ENCODE measurements at places on chromosomes 3 and 15. TPM values are rescaled to one million over a fixed set of nuclear protein-coding genes. Genes with fewer than 3 reads are reported as not detected.

Gene CAV3
- 0.16 TPM for polyA plus RNA-seq

Gene CCDC32
- polyA plus RNA-seq = 22.3 TPM

GRCh38 chr3:90016555-90016954, 909.1 kb downstream of the EPHA3 start:
- no peaks in the 10 kb centered on the region for H3K27me3 ChIP-seq
- H3K27ac ChIP-seq = no peak overlapping the region
- no peaks in the 10 kb centered on the region for H3K4me1 ChIP-seq
- no peak for DNase-seq

DNA sequence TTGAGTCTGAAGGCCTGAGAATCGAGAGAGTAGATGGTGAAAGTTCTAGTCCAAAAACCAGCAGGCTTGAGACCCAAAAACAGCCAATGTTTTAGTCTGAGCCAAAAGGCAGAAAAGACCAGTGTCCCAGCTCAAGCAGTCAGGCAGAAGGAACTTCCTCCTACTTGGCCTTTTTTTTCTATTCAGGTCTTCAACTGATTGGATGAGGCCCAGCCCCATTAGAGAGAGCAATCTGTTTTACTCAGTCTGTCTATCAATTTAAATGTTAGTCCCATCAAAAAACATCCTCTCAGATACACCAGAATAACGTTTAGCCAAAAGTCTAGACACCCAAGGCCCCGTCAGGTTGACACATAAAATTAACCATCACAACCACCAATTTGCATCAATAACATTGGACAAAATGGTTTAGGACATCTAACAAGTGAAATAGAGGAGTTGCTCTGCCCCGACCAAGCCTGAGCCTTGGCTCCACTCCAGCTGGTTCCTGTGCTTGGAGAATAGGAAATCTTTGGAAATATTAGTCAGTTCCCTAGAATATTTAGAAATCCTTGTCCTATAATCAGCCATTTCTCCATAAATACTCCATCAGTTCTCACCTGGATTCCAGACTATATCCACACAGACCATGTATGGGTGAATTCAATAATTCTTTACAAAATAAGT, 51.4 kb upstream of the LIPC start:
- H3K27me3 ChIP-seq = no peaks in the 10 kb centered on the region
- DNase-seq = no peak
- H3K36me3 ChIP-seq = no peaks in the 10 kb centered on the region

- no peak for DNase-seq
- H3K36me3 ChIP-seq = no peaks in the 10 kb centered on the region
- H3K4me3 ChIP-seq = no peak overlapping the region
- no peak overlapping the region for H3K27ac ChIP-seq
- peaks cover 3% of the 10 kb centered on the region for H3K27me3 ChIP-seq
Measured at GRCh38 chr3:59510576-59510975, 460.8 kb upstream of the CFAP20DC start.

- no peak overlapping the region for H3K27ac ChIP-seq
- no peak overlapping the region for H3K4me3 ChIP-seq
- H3K4me1 ChIP-seq = no peaks in the 10 kb centered on the region
- no peaks in the 10 kb centered on the region for H3K27me3 ChIP-seq
- DNase-seq = no peak
Measured at GRCh38 chr3:173957646-173958045, 560.1 kb downstream of the NLGN1 start.

DNA sequence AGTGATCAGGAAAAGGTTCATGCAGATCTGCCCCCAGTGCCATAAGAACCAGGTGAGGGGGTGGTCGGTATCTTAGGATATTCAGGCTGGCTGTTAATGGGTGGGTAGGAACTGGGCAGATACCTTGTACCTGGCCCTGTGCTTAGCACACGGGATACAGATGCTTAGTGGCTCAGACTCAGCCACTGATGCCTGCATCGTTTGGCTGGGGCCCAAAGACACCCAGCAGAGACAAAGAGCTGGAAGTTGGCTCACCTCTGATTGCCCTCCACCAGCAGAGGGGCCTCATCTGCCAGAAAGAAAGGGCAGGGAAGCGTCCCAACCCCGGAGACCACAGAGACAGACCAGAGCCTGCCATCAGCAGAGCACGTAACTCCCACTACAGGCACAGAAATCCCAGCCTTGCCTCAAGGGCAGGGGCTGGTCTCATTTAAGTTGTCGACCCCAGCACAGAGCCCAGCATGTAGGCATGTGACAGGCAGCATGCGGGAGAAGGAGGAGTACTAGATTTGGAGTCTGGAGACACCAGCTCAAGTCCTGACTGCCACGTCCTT, 64.1 kb upstream of the SLC6A1 start:
- no peak overlapping the region for H3K27ac ChIP-seq
- H3K4me3 ChIP-seq = no peak overlapping the region
- H3K36me3 ChIP-seq = no peaks in the 10 kb centered on the region
- H3K27me3 ChIP-seq = no peaks in the 10 kb centered on the region

- no peak for DNase-seq
- H3K27ac ChIP-seq = no peak overlapping the region
- no peaks in the 10 kb centered on the region for H3K27me3 ChIP-seq
- no peaks in the 10 kb centered on the region for H3K36me3 ChIP-seq
- H3K4me1 ChIP-seq = no peaks in the 10 kb centered on the region
- H3K4me3 ChIP-seq = no peak overlapping the region
Measured at GRCh38 chr3:18126772-18127171, 298.4 kb downstream of the SATB1 start.

DNA sequence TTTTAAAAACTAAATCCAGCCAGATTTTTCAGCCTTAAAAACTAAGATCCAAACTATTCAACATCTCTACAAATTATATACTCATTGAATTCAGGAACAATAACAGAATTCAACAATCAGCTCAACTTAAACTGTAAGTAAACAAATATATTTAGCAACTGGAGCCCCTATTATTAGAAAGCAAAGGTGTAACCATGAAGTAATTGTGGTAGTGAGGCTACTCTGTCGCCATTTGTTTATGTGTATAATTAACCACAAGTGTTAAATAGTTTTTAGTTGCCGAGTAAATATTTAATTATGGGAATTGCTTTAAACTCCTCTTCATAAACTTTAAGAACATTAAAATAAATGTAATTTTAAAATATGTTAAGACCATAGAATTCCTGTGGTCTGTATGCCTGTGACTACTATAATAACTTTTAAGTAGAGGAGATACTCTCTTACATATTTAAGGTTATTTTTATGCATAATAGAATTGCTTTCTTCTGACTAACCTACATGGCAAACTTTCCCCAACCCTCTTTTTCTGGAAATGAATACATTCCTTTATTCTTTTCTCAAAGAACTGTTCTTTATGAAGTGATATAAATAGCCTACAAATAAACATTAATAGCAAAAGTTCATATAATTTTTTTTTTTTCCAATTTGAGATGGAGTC, 51.2 kb downstream of the MFN1 start:
- H3K4me3 ChIP-seq = no peak overlapping the region
- DNase-seq = no peak
- H3K27me3 ChIP-seq = no peaks in the 10 kb centered on the region
- no peaks in the 10 kb centered on the region for H3K4me1 ChIP-seq

DNA sequence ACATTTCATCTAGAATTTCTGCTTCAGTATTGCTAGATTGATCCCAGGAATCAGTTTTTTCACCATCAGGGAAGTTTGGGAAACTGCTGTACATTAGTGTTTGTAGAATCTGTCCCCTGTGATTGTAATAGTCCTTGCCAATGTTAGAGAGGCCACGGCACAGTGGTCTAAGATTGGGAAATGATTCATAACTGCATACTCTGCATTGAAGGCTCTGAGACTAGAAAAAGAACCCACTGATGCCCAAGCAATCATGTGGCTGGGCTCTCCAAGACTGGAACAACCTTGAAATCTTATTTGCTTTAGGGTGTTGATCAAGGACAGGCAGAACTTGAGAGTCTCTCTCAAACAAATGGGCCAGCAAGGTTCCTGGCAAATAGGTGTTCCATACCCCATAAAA, 245.6 kb upstream of the LRTM1 start:
- DNase-seq = no peak
- H3K4me3 ChIP-seq = no peak overlapping the region
- no peaks in the 10 kb centered on the region for H3K36me3 ChIP-seq

DNA sequence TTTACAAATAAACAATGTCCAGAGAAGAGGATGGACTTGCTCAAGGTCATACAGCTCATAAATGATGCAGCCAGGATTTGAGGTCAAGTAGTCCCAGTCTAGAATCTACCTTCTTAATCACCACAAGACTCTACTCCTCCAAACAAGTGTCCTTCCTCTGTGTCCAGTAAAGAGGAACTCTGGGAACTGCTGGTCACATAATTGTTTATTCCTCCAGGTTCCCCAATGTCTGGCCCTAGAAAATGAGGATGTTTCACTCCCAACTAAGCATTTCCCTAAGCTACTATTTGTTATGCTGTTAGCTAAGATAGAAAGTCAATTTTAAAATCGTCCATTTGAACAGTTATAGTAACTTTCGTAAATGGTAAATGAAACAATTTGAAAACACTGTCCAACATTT, 192.4 kb downstream of the FHIT start:
- no peak for DNase-seq
- no peak overlapping the region for H3K27ac ChIP-seq
- H3K4me3 ChIP-seq = no peak overlapping the region

GRCh38 chr3:187920030-187920429, 174.8 kb upstream of the BCL6 start:
- no peak overlapping the region for H3K4me3 ChIP-seq
- no peak overlapping the region for H3K27ac ChIP-seq
- no peaks in the 10 kb centered on the region for H3K27me3 ChIP-seq
- H3K4me1 ChIP-seq = no peaks in the 10 kb centered on the region
- DNase-seq = no peak

DNA sequence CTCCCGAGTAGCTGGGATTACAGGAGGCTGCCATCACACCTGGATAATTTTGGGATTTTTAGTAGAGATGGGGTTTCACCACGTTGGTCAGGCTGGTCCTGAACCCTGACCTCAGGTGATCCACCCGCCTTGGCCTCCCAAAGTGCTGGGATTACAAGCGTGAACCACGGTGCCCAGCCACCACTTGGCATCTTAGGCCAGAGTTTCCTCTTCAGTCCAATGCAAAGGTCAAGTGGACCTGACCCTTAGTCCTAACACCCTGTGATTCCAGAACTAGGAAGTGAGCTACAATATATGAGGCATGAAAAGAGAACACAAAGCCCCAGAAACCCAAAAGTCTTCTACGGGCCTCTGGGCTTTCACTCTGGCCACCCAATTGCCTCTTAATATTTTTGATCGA, 5.3 kb downstream of the MYLK start:
- no peak overlapping the region for H3K27ac ChIP-seq
- H3K4me1 ChIP-seq = peaks cover 4% of the 10 kb centered on the region
- no peak for DNase-seq
- no peak overlapping the region for H3K4me3 ChIP-seq
- H3K36me3 ChIP-seq = no peaks in the 10 kb centered on the region

- H3K4me3 ChIP-seq = no peak overlapping the region
- H3K27ac ChIP-seq = no peak overlapping the region
- H3K36me3 ChIP-seq = no peaks in the 10 kb centered on the region
- H3K4me1 ChIP-seq = no peaks in the 10 kb centered on the region
Measured at GRCh38 chr3:60917141-60917540, 334.1 kb downstream of the FHIT start.

DNA sequence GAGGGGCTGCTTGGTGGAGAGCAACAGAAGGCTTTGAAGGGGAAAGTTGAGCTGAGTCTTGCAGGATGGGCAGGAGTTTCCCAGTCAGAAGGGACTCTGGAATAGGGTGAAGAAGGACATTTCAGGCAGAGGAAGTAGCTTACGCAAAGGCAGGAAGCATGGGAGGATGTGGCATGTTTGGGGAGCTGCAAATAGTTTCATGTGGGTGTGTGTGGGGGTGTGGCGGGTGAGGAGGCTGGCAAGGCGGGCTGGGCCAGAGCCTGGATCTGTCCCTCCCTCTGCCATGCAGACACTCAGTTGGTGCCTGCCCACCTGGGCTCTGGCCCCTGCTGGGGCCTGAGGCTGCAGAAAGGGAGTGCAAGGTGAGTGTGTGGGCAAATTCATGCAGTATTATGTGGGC, 10.4 kb downstream of the TEX264 start:
- H3K36me3 ChIP-seq = peaks cover 70% of the 10 kb centered on the region
- H3K27ac ChIP-seq = no peak overlapping the region
- DNase-seq = no peak
- no peak overlapping the region for H3K4me3 ChIP-seq
- no peaks in the 10 kb centered on the region for H3K27me3 ChIP-seq
- H3K4me1 ChIP-seq = no peaks in the 10 kb centered on the region

DNA sequence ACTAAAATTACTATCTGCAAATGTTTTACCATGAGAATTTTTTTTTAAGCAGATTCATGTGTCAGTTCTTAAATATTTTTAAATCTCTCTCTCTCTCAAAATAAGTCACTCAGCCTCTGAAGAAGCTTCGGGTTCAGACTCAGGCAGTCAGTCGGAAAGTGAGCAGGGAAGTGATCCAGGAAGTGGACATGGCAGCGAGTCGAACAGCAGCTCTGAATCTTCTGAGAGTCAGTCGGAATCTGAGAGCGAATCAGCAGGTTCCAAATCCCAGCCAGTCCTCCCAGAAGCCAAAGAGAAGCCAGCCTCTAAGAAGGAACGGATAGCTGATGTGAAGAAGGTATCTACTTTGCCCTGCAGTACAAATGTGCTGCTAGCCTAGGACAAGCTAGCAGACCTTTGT, 24.1 kb downstream of the CHD2 start:
- peaks cover 46% of the 10 kb centered on the region for H3K4me1 ChIP-seq
- peak overlapping the region; percentile 35 for H3K27ac ChIP-seq

DNA sequence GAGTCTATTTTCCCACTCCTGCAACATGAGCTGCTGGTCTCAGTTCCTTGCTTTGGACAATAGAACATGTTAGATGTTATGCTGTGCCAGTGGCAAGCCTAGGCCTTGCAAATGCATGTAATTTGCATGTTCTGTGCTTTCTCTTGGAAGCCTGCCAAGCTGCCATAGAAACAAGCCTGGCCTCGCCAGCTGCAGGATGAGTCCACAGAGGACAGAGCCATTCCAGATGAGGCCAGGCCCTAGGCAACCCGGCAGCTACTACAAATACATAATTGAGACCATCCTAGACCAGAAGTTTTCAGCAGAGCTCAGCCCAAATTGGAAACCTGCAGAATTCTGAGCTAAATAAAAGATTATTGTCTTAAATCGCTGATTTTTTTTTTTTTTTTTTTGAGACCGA, 39.6 kb downstream of the TRIM69 start:
- no peaks in the 10 kb centered on the region for H3K36me3 ChIP-seq
- no peak overlapping the region for H3K27ac ChIP-seq
- no peak overlapping the region for H3K4me3 ChIP-seq
- H3K27me3 ChIP-seq = no peaks in the 10 kb centered on the region
- peak; percentile 14 for DNase-seq
- no peaks in the 10 kb centered on the region for H3K4me1 ChIP-seq

All from small intestine (tissue), 16 donors.